ENCODE measurements at places on chromosomes 1 and 21.

DNA sequence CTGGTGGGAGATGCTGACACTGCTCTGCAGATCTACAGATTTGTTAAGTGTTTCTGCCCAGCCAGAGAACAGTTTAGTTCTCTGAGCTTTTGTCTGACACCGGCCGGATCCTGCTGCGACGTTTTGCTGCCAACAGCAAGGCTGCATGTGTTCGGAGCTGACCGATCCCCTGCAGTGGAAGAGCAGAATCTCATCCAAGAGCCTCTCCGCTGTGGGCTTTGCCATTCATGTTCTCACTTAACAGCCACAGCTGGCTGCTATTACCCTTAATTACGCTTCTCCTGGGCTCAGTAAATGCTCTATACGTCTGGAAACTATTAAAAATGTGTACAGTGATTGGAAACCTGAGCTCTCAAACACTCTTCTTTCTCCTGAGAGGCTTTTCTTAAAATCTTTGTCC, 105.3 kb downstream of the BCAR3 start:
- DNase-seq = no peak

DNA sequence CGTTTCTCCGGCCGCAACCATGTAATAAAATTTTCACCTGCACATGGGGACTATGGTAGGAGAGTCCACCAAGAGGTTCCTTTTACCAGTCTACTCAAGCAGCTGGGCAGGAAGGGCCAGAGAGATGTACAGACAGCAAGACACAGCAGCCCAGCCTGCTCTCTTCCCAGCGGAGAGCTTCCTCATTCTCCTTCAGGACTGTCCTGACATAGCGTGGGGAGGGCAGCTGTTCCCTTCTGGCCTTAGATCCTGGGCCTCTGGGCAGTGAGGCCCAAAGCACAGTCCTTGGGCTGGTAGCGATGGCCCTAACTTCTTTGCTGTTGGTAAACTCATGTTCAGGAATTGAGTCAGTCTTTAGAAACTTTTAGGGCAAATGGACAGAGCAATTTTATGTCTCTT, 89.1 kb downstream of the BCAR3 start:
- DNase-seq = no peak

DNA sequence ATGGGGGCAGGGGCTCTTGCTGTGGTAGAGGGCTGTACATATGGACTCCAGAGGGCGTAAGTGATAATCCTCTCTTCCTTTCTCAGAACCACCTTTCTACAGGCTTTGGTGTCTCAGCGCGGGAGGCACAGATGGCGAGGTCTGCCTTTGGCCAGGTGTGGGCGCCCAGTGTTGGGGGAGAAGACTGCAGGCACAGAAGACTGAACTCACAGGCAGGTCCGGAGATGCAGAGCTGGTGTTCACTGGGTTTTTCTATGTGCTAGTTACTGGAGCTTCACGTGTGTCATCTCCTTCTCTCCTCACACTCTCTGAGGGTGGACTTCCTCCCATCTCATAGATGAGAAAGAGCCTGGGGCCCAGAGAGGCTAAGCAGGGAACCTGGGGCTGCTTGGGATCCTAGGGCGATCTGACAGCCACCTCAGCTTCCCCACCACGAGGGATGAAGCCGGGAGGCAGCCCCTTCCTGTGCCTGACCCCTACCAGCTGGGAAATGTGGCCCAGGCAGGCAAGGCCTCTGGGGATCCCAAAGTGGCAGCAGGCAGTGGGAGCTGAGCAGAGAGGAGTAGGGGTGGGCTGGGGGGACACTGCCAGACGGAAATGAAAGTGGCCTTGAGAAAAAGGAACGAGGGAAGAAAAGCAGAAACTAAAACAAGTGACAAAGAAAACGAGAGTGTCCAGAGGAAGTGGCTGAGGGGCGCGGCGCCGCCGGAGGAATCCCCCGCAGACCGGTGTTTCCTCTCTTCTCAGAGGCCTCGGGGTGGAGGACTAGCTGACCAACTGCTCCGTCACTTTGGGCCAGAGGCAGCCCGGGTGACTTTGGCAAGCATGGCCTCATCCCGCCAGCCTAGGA, 191.6 kb downstream of the HIVEP3 start:
- no peak for DNase-seq

DNA sequence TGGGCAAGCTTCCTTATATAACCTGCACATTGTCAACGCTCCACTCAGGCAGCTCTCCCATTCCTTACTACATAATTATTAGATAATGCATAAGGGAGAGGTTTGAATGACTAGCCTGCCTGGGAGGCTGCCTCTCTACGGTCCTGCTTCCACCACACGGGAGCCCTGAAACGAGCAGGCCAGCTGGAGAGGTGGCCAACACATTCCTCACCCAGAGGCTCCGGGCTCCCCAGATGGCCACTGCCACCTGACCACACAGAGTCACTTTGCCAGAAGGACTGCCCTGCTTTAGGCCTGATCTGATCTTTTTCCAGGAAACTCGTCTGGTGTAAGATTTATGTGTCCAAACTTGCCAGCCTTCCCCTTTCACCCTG, 27.9 kb downstream of the HIVEP3 start:
- DNase-seq = no peak

DNA sequence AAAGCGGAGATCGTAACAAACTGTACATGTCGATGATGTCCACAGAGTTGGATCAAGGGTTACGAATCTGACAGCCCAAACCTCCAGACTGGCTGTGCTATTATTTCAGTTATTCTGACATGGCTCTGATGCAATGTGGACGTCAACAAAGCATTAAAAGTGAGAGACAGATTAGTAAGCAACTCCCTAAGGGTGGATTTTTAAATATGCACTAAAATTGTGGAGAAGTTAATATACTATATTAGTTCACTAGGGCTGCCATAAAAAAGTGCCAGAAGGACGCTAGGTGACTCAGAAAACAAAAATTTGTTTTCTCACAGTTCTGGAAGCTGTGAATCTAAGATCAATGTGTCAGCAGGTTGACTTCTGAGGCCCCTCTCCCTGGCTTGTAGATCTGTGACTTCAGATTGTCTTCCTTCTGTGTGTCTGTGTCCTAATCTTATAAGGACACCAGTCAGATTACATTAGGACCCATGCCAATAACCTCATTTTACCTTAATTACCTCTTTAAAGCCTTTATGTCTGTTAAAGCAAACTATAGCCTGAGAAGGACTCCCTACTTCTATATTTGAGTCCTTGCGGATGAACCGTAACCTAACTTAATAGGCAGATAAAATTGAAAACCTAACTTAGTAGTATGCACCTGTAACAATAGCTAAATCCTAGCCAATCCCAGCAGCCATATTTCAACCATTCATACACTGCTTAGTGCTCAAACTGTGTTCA, 66.0 kb upstream of the BACH1 start:
- no peak for DNase-seq

DNA sequence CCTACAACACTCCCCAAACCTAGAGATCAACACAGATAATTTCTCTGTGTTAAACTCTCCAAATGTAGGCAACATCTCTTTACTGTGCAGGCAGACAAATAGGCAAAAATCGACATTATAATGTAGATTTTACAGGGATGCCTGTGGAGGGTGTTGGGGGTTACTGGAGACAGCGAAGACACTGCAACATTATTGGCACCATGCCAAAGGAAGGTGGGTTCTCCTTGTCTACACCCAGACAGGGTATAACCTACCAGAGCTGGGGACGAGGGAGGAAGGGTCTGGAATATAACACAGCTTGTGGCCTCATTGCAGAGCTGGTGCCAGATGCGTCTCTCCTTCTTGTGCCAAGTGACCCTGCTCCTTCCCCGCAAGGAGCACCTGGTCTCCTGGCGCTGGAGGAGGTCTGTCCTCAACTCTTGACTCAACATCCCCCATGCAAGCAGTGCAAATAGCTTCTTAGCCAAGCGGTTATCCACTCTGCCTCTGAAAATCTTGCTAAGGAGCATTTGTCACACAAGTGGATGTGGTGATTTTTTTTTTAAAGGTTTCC, 404.0 kb downstream of the PRDM2 start:
- DNase-seq = no peak
